Aorta (tissue), 5 donors: ENCODE measurements at places on chromosomes 11 and 22. TPM values are rescaled to one million over a fixed set of nuclear protein-coding genes. Genes with fewer than 3 reads are reported as not detected.

Gene GGTLC2
- not detected for total RNA-seq

Gene NOX4
- 46.1 TPM for total RNA-seq

- no peak overlapping the region for H3K27ac ChIP-seq
- no peak overlapping the region for H3K4me3 ChIP-seq
- H3K4me1 ChIP-seq, result no peaks in the 10 kb centered on the region
Measured at GRCh38 chr11:34134765-34135164, 29.3 kb downstream of the NAT10 start.

- peaks cover 20% of the 10 kb centered on the region for H3K4me1 ChIP-seq
- no peaks in the 10 kb centered on the region for H3K36me3 ChIP-seq
- DNase-seq, result peak; percentile 88
- H3K27ac ChIP-seq, result peak overlapping the region; percentile 87
- H3K4me3 ChIP-seq, result peak overlapping the region; percentile 47
Measured at GRCh38 chr11:96306933-96307775, 35.8 kb downstream of the MAML2 start.
